ENCODE measurements at places on chromosomes 4 and X.

DNA sequence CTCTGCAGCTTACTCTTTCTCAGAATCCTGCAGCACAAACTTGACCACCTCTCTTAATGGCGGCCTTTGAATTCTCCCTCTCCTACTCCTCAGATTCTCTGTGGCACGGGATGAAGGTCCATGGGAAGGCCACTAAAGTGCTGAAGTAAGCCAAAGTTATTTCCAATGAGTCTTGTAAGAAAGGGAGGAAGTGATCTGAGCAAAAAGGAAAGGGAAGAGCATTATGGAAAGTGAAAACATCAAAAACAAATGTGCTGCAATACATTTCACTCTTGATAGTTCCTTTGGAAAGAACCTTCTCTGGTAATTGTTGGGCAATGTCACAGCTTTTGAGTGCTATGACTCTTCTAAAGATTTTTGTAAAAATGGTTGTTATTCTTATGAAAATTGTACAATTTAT lies 54.3 kb upstream of the CAMK2D start:
- H3K27me3 ChIP-seq: no peaks in the 10 kb centered on the region
- H3K4me1 ChIP-seq: no peaks in the 10 kb centered on the region
- DNase-seq: no peak

- no peaks in the 10 kb centered on the region for H3K4me1 ChIP-seq
- no peak overlapping the region for H3K4me3 ChIP-seq
- DNase-seq: no peak
- no peaks in the 10 kb centered on the region for H3K27me3 ChIP-seq
Measured at GRCh38 chrX:37825215-37825842, 22.0 kb downstream of the DYNLT3 start.

GRCh38 chrX:150362599-150363481 lies at the start of gene MAMLD1:
Gene MAMLD1 (plus strand): TSS chrX:150363317. CDS start chrX:150445517, 82,200 bp downstream.
- H3K4me3 ChIP-seq: peak within 1 kb of the TSS; percentile 64
- H3K36me3 ChIP-seq: no peaks in the 10 kb centered on the region
- peaks cover 16% of the 10 kb centered on the region for H3K4me1 ChIP-seq

GRCh38 chr4:64432674-64433073 lies 23.4 kb upstream of the TECRL start:
- H3K27ac ChIP-seq: no peak overlapping the region
- H3K4me1 ChIP-seq: no peaks in the 10 kb centered on the region
- H3K4me3 ChIP-seq: no peak overlapping the region
- H3K27me3 ChIP-seq: no peaks in the 10 kb centered on the region

DNA sequence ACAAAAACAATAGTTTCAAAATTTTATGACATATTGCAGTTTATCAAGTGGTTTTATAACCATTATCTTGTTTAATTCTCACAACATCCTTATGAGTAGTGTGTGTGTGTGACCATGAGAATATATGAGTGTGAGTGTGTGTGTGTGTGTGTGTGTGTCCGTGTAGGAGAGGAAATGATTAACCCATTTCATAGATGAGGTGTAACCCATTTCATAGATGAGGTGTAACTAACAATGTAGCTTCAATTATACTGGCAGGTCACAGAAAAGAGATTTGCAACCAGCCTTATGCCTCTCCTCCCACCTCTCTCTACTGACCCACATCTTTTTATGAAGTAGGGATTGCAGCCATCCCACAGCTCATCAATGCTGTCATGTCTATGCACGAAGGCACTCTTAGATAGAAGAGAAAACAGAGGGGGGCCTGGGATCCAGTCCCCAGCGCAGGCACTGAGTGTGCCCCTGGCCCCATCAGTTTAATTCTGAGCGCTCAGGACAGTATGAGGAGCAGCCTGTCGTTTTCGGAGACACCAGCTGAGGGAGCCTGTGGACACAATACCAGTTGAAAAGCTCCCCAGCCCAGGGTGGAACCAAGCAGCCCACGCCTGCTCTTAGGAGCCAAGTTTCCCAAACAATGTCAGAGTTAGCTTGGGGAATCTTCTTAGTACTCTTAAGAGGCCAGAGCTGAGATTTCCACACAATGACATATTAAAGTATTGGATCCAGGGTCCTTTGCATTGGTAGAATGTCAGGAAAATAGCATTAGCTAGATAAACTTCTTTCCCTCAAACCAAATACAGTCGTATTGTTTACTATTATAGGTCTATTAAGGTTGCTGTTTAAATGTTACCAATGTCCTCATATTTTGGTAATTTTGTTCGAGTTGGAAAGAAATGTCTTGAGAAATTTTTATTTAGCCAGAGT lies 88.6 kb downstream of the PALLD start:
- H3K36me3 ChIP-seq: no peaks in the 10 kb centered on the region
- peaks cover 41% of the 10 kb centered on the region for H3K4me1 ChIP-seq
- H3K27ac ChIP-seq: no peak overlapping the region

- no peak overlapping the region for H3K27ac ChIP-seq
- DNase-seq: no peak
- H3K27me3 ChIP-seq: peaks cover 4% of the 10 kb centered on the region
- H3K4me1 ChIP-seq: peaks cover 4% of the 10 kb centered on the region
- peak overlapping the region; percentile 14 for H3K4me3 ChIP-seq
Measured at GRCh38 chrX:119273420-119274192, 37.5 kb downstream of the PGRMC1 start.

DNA sequence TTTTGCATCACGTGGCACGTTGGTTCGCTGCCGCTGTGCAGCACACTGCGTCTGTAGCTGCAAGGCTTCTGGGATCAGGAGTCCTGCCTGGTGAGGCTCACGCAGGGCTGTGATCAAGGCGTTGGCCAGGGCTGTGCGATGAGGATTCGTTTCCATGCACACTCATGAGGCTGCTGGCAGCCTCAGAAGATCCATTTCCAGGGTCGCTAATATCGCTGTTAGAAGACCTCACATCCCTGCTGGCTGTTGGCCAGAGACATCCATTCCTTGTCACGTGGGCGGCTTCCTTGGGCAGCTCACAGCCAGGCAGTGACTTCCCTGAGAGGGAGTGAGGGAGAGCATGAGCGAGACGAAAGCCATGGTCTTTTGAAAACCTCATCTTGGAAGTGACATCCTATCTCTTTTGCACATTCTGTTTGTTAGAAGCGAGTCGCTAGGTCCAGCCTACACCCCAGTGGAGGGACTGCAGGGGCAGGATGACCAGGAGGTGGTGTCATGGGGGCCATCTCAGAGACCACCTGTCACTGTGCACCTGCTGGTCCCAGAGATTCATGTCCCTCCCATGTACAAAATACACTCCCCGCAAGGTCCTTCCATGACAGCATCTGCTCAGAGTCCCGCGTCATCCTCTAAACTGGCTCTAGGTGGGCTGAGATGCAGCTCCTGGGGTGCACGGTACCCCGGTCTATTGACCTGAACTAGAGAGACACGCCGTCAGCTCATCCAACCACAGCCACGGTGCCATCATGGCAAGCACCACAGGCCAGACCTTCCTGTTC lies 12.2 kb downstream of the RGS12 start:
- no peaks in the 10 kb centered on the region for H3K36me3 ChIP-seq
- no peak overlapping the region for H3K27ac ChIP-seq
- H3K4me3 ChIP-seq: no peak overlapping the region
- peaks cover 28% of the 10 kb centered on the region for H3K4me1 ChIP-seq
- H3K27me3 ChIP-seq: no peaks in the 10 kb centered on the region

DNA sequence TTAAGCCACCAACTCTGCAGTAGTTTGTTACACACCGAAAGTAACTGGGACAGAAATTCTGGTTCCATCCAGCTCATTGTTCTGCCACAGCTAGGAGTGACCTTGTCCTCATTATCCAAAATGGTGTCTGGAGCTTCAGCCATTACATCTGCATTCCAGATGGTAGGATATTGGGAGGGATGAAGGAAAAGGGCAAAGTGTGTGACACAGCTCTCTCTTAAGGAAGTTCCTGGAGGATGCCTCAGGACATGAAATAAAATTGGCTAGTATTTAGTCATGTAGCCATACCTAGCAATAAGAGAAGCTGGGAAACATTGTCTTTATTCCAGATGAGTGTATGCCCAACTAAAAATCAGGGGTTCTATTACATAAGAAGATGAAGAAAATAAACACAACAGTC lies 262.0 kb downstream of the BCOR start:
- no peaks in the 10 kb centered on the region for H3K4me1 ChIP-seq
- DNase-seq: no peak
- no peaks in the 10 kb centered on the region for H3K27me3 ChIP-seq
- no peak overlapping the region for H3K27ac ChIP-seq
- H3K4me3 ChIP-seq: no peak overlapping the region

DNA sequence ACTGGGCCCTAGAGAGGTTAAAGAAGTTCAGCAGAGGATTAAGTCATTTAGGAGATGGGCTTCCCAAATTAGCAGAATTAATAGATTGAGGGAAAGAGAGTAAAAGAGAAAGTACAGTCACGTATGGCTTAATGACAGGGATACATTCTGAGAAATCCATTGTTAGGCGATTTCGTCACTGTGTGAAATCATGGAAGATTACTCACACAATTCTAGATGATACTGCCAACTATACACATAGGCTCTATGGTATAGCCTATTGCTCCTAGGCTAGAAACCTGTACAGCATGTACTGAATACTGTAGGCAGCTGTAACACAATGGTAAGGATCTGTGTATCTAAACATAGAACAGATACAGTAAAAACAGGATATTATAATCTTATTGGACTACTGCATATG lies 180.6 kb downstream of the RNF150 start:
- no peaks in the 10 kb centered on the region for H3K27me3 ChIP-seq
- no peak overlapping the region for H3K4me3 ChIP-seq
- H3K36me3 ChIP-seq: no peaks in the 10 kb centered on the region
- DNase-seq: no peak

DNA sequence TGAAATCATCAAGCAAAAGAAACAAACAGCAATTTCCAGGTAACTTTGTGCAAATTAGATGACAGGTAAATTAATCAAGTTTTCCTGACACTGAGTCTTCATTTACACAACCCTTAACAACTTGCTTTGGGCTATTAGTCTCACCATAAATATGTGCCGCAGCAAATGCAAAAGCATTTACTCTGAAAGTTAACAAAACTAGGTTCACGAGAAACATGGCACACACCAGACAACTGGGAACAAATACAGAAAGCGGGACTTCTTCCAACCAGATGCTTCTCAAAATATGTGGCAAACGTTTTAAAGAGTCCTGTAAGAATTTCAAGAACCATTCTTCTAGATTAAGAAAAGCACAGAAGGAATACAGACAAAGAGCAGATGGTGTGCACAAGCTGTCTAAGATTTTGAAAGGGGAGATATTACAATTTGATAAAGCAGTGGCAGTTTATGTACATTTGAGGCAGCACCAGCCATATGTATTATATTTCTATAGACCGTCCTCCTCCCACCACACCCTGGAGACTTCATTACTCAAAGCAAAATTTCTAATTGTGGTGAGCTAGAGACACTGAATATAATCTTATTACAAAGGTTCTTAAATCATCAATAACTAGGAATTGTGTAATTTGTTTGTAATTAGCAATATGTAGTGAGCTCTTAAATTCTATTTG lies 192.5 kb upstream of the ADAMTS3 start:
- H3K4me3 ChIP-seq: no peak overlapping the region
- H3K27ac ChIP-seq: no peak overlapping the region
- no peak for DNase-seq
- no peaks in the 10 kb centered on the region for H3K36me3 ChIP-seq
- H3K4me1 ChIP-seq: no peaks in the 10 kb centered on the region
- no peaks in the 10 kb centered on the region for H3K27me3 ChIP-seq

GRCh38 chr4:164701665-164702064 lies 52.3 kb upstream of the SMIM31 start:
- H3K4me3 ChIP-seq: no peak overlapping the region
- DNase-seq: no peak
- H3K27me3 ChIP-seq: no peaks in the 10 kb centered on the region
- H3K4me1 ChIP-seq: no peaks in the 10 kb centered on the region

DNA sequence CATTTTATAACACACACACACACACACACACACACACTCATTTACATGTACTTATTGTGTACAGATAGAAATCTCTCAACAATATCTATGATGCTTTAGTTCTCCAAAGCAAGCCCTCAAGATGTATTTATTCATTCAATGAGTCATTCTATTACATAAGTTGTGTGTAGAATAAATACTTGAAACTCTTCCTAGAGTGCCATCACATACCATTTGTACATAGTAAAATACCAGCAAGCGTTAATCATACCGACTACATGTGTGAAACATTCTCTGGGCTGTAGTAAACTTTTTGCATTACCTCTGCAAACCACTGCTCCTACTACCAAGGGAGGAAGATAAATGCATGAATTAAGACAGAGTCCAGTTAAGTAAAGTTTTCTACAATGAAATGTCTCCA lies 70.9 kb downstream of the EPHA5 start:
- H3K36me3 ChIP-seq: no peaks in the 10 kb centered on the region
- H3K27ac ChIP-seq: no peak overlapping the region
- no peak for DNase-seq

DNA sequence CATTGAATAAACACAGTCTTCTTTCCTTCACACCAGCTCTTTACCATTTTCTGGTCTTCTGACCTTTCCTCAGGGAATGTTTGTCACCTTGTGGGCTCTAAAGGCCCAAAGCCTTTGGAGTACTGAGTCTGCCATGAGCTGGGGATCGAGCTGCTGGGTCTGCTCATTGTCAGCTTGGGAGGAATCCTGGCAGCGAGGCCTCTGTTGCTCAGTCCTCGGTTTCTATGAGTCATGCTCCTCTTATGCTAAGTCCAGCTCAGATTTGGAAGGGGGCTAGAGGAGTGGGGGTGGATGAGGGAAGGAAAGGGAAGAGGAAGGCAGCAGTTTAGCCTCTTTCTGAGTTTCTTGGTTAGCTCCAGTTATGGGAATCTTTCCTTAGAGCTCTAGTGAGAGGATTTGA lies 31.1 kb downstream of the NHSL2 start:
- no peak overlapping the region for H3K27ac ChIP-seq
- no peaks in the 10 kb centered on the region for H3K36me3 ChIP-seq
- no peak for DNase-seq

DNA sequence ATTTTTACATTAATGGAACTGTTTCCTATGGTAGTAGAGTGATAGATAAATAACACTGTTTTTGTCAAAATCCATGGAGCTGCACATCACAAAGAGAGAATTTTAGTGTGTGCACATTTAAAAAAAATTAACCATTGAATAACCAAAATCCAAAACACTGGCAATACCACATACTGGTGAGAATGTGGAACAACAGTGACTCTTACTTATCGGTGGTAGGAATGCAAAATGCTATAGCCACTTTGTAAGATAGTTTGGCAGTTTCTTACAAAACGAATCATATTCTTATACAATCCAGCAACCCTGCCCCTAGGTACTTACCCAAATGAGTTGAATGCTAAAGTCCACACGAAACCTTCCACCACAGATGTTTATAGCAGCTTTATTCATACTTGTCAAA lies 229.6 kb upstream of the GPR101 start:
- H3K36me3 ChIP-seq: no peaks in the 10 kb centered on the region
- no peak for DNase-seq
- no peaks in the 10 kb centered on the region for H3K4me1 ChIP-seq
- no peak overlapping the region for H3K27ac ChIP-seq
- no peaks in the 10 kb centered on the region for H3K27me3 ChIP-seq
